ENCODE measurements at places on chromosomes 12 and 14.

DNA sequence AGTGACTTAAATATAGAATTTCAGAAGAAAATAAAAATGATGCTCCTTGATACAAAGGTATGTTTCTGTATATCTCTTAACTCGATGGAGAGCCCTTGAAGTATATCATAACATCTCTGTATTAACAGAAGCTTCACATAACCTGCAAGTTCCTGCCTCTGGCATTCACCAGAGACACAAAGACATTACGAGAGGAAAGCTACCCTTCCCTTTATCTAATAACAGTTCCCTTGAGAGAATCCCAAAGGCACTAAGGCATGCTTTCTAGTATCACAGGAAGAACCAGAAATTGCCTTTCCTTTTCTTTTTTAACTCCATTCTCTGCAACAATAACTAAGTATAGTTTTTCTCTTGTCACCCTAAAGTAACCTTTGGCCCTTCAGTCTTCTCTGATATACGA, 164.5 kb downstream of the MGAT4C start:
- no peak for DNase-seq

DNA sequence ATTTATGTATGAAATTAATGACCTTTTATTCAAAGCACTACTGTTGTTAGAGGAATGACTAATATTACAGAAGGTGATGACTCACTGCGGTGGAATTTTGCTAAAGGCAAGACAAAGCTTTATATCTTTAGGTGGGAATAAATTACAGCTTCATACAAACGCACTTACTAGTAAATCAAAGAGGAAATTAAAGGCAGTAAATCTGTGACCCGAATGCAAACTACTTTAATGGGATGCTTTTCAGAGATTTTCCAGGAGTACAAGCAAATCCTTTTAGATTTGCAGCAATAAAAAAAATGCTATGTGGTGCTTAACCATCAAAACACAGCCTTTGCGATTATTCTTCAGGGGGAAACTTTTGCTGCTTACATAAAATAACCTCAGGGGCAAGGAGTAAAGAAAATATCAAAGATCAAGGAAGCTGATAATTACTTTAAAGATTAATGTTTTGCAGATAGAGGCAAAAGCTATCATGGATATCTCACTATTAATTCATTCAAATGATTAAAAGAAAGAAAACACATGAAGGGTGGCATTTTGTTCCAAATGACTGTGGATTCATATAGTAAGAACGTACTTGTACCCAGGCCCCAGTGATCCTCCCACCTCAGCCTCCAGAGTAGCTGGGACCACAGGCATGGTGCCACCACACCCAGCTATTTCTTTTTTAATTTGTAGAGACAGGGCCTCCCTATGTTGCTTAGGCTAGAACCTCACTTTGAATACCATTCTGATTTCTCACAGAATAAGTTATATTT, 98.9 kb downstream of the DENND5B start:
- DNase-seq = no peak

DNA sequence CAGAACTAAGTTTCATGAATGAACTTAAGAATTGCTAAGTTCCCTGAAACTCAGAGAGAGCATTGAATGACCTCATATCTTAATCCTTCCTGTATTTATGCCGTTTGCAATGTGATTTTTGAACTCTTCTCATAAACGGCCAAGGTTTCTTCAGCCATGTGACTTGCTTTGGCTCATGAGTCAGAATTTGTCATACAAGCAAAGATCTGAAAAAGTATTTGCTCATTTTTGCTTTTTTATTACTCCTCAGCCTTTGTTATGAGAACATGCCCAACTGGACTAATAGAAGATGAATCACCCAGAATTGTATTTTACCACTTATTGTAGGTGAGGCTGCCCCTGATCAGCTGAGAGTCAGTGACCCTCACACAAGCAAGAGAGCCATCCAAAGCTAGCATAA, 693.8 kb downstream of the BCL11B start:
- DNase-seq = no peak

GRCh38 chr14:72740504-72740961, 153.4 kb downstream of the DPF3 start:
- no peak for DNase-seq

- DNase-seq = no peak
Observed at GRCh38 chr12:95763809-95764253, 26.7 kb downstream of the NTN4 start.

DNA sequence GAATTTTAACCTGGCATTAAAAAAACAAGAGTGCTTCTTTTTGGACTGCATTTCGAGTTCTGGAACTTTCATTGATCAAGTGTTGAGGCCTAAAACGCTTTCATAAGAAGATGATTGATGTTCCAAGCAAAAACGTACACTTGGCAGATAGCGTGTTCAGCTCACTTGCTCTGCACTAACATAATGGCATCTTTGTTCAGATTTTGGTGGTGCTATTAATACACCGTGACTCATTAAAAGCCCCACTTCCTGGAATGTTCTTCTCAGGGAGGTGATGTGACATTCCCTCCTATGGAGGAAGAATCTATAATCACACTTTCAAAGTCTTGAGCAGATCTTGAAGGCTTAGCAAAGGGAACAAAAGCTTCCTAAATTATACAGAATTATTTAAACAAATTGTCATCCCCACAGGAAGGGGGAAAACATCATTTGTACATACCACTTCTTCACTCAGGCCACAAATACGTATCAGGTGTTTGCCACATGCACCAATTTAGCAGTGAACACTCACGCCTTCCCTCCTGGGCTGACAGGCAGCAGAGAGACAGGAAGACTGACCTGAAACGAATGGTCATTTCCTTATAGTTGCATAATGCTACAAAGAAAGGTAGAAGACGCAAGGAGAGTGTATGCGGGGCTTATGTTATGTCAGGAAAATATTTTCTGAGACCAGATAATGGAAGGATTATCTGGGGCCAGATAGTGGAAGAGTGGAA, 15.4 kb downstream of the HSP90AA1 start:
- no peak for DNase-seq

- DNase-seq = no peak
Observed at GRCh38 chr12:93974252-93974651, 174.1 kb upstream of the PLXNC1 start.

DNA sequence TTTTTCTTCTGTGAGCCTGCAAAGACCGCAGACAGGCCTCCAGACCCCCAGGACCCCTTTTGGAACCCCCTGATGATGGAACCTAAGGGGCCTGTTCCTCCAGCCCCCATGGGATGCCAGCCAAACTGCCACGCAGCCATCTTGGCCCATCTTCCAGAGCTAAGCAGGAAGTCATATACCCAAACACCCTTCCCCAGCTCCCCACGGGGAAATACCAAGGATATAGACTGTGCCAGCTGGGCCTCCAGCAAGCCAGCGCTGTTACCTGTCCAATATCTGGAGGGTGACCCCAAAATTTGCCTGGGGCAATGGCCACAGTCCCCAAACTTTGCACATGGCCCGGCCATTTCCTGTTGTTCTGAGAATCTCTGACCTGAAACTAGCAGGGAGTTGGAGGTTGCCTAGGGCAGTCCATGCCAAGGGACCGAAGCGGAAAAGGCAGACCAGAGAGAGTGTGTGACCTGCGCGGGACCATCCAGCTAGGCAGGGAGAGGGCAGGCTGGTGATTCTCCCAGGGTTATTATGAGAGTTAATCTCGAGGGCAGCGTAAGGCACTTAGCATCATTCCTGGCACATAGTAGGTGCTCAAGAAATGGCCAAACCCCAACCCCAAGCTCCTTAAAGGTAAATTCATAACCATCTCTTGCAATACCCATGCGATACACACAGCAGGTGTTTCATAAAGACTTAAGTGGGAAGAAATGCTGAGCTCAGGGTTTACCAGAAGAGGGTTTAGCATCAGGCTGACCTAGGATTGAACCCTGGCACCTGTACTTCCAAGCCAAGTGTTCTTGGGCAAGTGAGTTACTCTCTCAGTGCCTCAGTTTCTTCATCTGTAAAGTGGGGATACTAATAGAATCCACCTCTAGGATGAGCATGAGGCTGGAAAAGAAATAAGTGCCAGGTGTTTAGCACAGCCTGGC, 2.6 kb upstream of the RASAL1 start:
- no peak for DNase-seq

DNA sequence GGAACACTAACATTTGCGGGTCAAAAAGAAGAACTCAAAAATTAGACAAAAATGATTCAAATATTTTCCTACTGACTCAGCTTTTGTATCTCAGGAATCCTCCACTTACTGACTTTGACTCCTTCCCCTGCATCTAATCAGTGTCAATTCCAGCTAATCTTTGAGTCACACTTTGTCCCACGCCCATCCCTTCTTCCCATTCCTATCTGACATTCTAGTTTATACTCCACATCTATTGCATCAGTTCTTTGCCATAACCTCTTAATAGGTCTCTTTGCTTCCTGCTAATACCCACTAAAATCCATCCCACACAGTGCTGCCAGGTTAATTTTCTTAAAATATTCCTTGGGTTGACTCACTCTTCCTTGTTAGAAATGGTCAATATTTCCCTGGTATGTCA, 19.1 kb downstream of the BBS10 start:
- no peak for DNase-seq

- DNase-seq = no peak
Observed at GRCh38 chr14:50953502-50953901, 9.2 kb upstream of the PYGL start.

- DNase-seq = peak; percentile 50
Observed at GRCh38 chr14:73758392-73759182, 44.4 kb upstream of the PNMA1 start.

- no peak for DNase-seq
Observed at GRCh38 chr14:104240434-104241157, 102.2 kb downstream of the KIF26A start.

- no peak for DNase-seq
Observed at GRCh38 chr12:39605996-39606395, 13.6 kb downstream of the ABCD2 start.

DNA sequence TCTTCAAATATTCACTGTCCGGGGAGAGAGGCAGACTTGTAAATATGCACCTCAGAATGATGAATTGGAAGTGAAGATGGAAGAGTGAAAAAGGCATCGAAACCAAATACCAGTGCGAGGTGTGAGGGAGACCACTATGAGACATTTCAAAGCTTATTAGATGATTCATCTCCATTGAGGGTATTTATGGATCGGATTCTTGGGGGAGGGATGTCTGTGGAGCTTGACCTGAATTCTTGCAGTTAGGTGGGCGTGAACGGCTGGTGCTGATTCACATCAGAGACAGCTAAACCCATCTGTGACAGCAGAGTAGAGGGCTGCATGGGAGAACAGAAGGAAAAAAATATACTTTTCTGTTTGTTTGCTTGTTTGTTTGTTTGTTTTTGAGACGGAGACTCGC, 677.2 kb downstream of the AACS start:
- no peak for DNase-seq

GRCh38 chr12:106378788-106379187, 21.2 kb downstream of the POLR3B start:
- DNase-seq = no peak

DNA sequence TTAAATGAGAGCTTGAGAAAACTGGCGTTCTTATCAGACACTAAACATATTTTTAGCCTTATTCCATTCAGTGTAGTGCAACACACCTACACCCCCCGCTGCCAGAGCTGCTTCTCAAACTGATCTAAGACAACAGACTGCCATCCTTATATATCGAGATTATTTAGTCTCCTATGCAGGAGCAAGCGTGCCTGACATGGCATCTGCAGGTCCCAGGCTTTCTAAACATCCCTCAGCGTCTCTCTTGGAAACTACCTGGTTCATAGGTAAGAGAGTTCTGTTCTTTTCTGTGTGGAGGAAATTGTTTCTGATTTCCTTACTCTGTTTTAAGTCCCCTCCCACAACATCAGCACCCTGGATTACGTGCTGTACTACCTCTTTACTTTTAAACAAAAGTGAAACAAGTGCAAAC, 117.1 kb upstream of the PTPRB start:
- no peak for DNase-seq

DNA sequence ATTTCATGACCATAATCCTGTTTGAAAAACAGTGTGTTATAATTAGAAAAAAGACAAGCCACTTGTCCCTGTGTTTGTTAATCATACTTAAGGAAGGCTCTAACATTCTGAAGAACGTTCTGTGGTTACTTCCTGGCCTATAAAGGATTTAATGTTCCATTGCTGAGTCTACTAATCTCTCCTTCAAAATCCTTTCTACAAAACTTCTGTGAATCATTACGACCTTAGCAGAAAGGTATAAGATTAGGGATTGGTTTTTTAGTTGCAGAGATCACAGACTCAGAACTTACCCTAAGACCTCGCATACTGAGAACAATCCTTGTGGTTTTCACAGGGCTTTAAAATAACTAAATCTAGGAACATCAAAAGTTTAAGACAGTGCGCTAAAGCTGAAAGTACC, 48.3 kb downstream of the TMCC3 start:
- no peak for DNase-seq

DNA sequence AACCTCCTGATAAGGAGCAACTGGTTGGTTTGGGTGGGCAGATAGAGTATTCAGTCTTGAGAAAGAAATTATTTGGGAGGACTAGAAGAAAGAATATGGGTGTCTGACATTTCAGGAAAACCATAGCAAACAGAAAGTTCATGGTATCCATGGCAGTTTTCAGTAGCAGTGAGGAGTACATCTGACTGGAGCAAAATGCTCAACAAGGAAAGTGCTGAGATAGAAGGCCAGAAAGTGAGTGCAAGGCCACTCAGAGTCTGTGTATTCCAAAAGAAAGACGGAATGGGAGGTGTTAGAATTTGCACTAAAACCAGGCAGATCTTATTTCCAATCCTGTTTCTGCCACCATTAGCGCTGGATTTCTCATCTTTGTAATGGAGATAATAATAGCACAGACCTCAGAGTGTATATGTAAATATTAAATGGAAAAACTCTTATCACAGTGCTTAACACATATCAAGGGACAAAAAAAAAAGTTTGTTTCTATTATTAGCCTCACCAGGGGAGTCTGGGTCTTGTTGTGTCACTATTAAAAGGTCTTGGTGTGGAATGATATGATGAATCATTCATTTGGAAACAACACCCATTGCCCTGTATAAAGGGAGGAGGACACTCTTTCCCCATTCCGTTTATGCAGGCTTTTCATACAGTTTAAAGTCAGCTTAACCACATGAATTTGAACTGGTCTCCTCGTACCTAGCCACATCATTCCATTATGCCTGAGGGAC, 349.8 kb downstream of the IPO8 start:
- no peak for DNase-seq

DNA sequence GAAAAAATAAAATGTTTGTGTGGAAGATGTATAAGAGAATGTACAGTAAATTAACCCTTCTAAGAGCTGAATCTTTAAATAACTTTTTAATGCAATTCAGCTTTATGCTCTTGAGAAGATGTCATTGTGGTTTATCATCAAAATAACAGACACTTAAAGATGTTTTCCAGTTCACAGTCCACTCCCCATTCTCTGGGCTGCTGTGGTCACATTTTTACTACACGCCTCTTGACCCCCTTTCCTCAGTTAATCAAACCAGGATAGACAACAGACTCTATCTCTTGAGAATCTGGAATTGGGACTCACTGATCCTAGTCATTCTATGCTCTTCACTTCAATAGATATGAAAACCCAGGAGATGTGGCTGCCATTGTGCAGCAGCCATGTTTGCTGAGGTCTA, 24.7 kb upstream of the OR6J1 start:
- no peak for DNase-seq

- no peak for DNase-seq
Observed at GRCh38 chr14:30991408-30991807, 34.0 kb upstream of the AP4S1 start.

DNA sequence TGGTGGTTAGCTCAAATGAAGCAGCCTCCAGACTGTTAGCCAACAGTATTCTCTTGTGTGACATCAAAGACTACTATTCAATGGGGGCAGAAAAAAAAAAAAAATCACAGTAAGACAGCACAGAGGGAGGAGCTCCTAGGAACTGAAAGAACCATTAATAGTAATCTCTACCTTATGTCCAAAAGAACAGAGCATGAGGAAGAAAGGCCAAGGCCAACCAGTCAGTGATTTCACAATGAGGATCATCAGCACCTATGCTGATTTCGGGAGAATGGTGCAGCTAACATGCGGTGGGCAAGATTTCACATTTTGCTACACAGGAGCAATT, 66.3 kb upstream of the SOX5 start:
- no peak for DNase-seq
